Activated naive CD4-positive, alpha-beta T cell (primary cell): ENCODE measurements at places on chromosomes 13 and 19.

DNA sequence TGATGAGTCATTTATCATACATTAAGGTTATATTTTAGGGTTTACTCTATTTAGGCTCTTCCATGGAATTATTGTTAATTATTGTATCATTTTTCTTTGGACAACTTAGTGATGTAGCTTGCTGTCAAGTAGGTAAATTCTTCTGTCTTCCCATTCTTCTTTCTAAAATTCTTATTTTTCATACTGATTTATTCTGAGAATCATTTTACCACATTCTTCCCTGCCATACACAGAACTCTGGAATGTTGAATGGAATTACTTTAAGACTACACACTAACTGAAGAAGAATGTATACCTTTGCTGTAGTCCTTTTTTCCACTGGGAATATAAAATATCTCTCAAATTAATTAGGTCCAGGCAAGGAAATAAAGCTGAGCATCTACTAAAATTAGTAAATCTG is 24.5 kb upstream of the SLC7A1 start:
- DNase-seq = no peak

DNA sequence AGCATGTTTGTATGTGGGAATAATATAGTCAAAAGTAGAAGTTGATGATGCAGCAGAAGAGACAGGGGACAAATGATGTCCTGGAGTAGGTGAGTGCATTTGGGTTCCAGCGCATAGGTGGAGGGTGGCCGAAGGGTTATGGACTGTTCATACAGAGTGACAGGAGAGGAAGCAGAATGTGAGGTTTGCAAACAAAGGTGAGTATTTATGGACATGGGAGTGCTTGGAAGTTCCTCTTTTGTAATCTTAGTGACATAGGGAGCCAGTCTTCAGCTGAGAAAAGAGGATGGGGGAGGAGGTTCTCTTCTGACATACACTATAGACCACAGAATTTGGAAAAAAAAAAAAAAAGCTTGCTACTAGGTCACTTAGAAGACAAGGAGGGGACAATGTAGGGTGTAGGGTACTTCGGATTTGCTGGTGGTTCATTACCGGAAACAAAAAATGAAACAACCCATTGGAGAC is 331.6 kb downstream of the DLEU7 start:
- no peak for DNase-seq

GRCh38 chr13:30186634-30187415 is 120.5 kb downstream of the KATNAL1 start:
- no peak for DNase-seq

DNA sequence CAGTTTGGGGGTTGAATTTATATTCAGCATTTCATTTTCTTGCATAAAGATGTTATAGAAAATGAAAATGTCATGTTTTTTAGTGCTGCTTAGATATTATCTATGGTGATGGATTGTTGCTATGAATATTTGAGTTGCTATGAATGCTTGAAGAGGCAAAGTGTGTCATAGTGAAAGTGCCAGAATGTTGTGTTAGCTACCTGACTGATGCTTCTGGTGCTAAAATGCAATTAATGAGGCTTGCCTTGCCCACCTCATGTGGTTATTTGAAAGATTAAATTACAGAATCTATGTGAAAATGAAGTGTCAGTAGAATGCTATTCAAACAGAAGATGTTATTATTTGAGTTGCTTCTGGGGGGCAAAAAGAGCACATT is 62.7 kb upstream of the MYCBP2 start:
- DNase-seq = no peak

- no peak for DNase-seq
Measured at GRCh38 chr13:26247608-26248007, 6.3 kb upstream of the CDK8 start.

DNA sequence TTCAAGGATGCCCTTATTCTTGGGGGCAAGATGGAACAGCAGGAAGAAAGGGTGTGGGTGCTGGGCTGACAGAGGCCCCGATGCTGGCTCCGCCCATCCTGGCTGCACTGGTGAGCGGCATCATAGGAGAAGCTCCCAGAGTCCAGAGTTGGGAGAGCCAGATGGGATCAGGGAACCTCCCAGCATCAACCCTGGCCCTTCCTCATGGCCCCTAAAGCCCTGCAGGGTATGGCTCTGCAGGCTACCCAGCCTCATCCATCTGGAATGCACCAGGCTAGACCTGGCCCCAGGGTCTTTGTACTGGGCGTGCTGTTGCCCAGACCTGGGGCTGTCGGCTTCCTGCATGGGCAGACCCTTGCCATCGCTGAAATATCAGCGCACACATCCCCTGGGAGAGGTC is 7.9 kb upstream of the ELL start:
- DNase-seq = no peak

DNA sequence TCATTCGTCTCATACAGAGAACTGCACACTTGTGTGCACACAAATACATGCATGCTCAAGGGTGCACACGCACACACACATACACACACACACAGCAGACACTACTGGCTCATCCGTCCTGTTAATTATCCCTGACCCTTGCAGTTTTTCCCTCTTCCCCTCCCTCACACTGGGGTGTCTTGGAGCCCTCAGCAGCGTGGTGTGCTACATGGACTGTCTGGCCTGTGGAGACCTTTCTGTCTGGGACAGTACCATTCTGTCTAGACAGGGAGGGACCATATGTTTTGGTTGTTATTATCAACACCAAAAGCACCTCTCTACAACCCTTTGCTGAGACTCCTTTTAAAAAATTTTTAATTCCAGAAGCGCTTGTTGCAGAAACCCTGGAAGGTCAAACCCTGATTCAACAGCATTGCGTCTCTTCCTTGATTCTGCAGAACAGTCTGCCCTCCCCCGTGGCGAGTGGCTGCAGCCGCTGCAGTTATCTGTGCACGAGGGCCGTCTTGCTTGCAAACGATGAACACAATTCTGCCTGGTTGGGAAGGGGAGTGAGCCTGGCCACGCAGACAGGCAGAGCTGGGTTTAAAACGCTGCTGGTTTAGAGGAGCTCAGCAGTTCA is 374.0 kb downstream of the IRS2 start:
- no peak for DNase-seq

GRCh38 chr19:20171285-20171684 is 4.3 kb downstream of the ZNF486 start:
- no peak for DNase-seq

GRCh38 chr13:112842343-112842856 is 126.6 kb upstream of the MCF2L start:
- DNase-seq = no peak

DNA sequence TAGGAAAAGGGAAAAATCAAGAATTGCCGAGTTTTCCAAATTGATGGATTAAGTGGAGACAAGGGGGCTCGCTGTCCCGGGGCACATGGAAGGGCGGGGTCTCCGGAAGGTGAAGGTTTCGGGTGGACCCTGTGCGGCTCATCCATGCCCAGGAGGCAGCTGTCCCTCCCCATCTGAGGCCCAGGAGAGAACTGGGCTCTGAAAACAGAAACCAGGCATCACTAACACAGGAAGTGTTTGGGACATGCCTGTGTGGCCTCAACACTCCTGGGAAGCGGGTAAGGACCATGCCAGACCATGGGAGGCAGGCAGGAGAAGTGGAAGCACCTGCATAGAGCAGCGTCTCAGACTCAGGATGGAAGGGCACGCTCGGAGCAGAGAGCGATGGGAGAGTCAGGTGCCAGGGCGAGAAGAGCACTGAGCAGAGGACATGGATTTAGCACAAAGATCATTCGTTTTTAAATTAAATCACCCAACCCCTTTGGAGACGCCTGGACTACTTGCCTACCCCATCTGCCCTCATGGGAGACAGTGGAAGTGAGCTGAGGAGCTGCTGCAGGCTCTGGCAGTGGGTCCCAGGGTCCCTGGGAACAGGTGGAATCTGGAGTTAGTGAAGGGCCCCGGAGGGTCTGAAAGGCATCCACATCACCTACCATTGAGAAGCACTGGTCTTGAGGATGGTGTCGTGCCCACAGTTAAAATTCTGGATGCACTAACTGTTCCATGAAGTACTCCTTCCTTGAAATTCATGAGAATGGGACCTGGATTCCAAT is 183.2 kb upstream of the SOX1 start:
- DNase-seq = no peak

DNA sequence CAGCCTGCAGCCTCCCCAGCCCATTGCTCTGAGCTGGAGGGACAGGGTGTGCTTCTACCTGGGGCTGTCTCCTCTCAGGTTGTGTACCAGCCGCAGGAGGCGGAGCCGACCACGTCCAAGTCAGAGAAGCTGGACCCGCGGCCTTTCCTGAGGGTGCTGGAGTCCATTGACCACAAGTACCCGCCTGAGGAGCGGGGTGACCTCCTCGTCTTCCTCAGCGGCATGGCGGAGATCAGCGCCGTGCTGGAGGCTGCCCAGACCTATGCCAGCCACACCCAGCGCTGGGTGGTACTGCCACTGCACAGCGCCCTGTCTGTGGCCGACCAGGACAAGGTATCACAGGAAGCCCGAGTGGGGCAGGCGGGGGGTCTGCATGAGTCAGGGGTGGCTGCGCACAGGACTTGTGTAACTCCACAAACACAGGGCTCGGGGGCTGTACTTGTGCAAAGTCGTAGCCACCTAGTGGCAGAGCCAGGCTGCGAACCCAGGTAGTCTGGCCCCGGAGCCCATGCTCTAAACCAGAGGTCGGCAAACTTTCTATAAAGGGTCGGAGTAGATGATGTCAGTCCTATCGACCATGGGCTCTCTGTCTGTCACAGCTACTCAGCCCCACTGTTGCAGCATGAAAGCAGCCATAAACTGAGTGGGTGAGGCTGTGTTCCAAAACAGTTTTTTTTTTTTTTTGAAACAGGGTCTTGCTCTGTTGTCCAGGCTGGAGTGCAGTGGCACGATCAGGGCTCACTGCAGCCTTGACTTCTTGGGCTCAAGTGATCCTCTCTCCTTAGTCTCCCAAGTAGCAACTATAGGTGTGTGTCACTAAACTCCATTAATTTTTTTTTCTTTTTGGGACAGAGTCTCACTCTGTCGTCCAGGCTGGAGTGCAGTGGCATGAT is 8.9 kb downstream of the DHX34 start:
- no peak for DNase-seq

GRCh38 chr13:107582171-107582570 is 633.2 kb downstream of the LIG4 start:
- DNase-seq = no peak

- no peak for DNase-seq
Measured at GRCh38 chr19:38653028-38653571, 5.7 kb downstream of the ACTN4 start.

DNA sequence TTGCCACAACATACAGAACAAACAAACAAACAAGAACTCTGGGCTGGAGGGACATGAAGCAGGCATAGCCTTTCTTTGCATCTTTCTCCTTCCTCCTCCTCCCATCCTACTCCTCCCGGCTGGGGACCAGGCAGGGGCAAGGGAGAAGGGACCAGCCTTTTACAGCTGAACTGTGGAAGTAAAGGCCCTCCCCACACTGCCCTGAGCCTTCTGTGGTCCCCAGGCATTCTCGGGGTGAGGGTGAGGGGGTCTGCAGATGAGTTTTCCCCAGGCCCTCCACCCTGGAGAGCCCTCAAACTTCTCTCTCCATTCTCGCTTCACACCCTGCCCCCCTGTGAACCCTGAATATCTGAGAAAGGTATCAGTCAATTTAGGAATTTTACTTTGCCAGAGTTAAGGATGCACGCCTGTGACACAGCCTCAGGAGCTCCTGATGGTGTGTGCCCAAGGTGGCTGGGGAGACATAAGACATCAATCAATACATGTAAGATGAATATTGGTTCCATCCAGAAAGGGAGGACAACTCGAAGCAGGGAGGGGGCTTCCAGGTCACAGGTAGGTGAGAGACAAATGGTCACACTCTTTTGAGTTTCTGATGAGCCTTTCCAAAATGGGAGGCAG is 170.9 kb downstream of the COL4A1 start:
- DNase-seq = no peak

DNA sequence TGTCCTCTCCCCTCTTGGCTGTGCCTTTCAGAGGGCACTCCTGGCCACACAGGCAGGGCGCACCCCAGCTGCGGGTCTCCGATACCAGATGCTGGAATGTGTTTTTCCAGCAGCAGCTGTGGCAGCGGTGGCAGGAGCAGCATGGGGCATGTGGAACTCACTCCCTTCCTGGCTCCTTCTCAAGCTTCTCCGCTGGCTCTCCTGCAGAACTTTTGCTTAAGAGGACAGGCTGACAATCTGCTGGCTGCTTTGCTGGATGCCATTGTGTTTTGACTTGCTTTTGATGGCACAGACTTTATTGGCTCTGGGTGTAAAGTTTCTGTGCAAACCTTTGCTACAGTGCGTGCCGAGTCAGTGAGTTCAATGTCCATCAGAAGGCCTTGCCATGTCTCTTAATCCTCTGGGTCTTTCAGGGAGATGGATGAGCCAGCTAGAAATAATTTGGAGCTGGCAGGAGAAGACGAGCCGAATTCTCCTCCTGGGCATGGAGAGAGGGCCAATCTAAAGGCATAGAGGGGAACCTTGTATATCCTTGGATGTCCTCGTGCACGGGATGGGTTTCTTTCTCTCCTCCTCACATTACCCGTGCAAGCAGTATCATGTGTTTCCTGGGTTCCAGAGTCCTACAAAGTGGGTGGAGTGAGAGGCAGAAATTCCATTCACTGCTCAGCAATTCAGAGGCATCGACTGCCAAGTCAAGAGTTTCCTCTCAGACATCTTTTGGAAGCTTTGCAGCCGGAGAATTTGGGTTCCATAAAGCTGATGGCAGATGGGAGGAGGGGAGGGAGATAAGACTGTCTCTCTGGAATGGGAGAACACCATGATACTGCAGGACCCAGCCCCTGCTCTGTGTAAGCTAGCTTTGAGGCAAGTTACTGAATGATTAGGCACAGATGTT is 231.2 kb downstream of the FGF9 start:
- no peak for DNase-seq

DNA sequence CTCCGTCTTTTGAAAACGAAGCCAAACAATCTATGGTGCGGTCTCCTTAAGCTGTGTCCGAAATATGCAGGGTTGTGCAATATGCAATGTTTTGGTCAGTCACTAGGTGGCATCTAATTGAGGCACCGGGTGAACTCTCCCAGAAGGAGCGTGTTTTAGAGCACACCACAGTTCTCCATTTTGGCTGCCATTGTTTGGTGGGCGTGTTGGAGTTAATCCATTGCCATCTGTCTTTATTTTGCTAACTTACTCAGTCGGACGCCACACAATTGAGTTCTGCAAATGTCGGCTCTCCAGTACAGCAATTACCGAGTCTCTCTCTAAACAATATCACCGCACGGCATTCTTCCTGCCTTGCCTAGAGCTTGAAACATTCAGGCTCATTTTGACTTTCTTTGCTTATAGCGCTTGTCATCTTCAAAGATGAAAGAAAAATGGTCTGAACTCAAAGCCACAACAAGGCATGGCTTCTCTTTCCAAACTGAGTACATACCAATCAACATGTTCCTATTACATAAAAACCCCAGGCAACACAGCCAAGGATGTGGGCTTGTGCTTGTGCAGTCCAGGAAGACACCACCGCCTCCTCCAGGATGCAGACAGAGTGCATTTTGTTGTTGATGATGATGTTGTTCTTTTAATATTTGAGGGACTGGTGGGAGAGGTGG is 182.0 kb upstream of the SERP2 start:
- no peak for DNase-seq

- DNase-seq = no peak
Measured at GRCh38 chr13:80430561-80430960, 89.6 kb upstream of the SPRY2 start.

GRCh38 chr19:16548956-16549355 is 6.7 kb upstream of the CHERP start:
- no peak for DNase-seq

- DNase-seq = no peak
Measured at GRCh38 chr19:51194527-51195315, 30.2 kb upstream of the CD33 start.
